Ovary (tissue), 10 donors: ENCODE measurements at places on chromosomes 4 and X. TPM values are rescaled to one million over a fixed set of nuclear protein-coding genes. Genes with fewer than 3 reads are reported as not detected.

DNA sequence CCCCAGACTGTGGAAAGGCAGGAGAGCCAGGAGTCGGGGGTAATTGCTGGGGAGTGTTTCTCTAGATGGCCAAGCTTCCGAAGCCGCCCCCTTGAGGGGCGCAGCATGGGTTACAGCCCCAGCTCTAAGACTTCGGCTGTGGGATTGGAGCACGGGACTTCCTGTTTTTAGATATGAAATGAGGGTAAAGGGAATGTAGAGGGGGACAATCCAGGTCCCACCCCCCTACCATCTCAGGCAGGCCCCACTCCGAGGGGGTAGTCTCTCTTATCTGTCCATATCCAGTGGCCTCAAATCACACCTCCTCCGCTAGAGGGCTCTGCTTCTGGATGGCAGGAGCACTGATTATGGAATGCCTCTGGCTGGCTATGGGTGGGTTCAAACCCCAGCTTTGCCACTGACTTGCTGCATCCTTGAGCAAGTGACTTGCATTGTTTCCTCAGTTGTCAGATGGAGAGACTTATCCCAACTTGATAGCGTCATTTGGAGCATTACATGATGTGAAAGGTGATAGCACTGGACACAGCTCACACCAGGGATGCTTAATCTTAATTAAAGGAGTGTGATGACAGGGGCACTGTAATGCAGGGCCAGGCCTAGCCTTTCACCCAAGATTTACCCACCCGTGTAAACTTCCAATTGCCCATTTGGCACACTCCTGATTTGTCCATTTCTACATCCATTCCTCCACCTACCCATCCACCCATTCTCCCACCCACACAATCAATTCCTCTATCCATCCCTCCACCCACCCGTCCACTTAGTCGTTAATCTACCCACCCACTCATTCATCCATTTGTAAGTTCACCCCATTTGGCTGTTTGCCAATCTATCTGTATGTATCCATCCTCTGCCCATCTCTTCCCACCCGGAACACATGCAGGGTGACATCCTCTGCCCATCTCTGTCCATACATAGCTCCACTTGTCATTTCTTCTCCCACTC lies 848 bp upstream of the KCND1 start:
- no peak for DNase-seq

GRCh38 chrX:132778917-132779316 lies 179.5 kb downstream of the HS6ST2 start:
- no peak for DNase-seq

GRCh38 chr4:152014280-152014679 lies 253.5 kb upstream of the GATB start:
- DNase-seq = no peak

DNA sequence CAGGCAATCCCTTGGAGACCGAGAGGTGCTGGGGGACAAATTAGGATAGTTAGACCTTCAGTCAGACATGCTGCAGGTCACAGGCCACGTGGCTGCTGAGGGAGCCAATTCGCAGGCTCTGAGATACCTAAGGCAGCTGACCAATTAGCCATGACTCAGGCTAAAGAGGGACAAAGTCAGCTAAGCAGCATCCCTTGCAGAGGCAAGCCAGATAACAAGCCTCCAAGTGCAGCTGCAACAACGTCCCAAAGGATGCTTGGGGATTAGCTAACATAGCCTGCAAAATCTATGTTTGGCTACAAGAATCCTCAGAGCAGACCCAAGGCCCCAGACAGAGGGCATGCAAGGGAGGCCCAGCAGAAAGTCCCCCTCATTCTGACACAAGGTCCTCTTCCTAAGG lies 93.5 kb downstream of the SEL1L3 start:
- DNase-seq = no peak

DNA sequence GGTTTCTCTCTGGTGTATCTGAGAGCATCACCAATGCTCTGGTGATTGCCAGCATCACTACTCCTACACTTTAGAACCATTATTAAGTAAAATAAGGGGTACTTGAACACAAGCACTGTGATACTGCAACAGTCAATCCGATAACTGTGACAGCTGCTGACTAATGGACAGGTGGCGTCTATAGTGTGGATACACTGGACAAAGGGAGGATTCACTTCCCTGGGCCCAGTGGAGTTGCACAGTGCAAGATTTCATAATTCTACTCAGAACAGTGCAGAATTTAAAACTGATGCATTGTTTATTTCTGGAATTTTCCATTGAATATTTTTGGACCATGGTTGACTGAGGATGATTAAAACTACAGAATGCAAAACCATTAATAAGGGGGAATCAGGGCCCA lies 97.8 kb downstream of the SHROOM3 start:
- no peak for DNase-seq

GRCh38 chr4:122458625-122459024 lies 2.1 kb upstream of the IL2 start:
- DNase-seq = no peak

- DNase-seq = no peak
Observed at GRCh38 chrX:150575419-150575814, 7.0 kb downstream of the MTM1 start.

GRCh38 chr4:168791376-168791775 lies 218.7 kb downstream of the CBR4 start:
- DNase-seq = no peak

DNA sequence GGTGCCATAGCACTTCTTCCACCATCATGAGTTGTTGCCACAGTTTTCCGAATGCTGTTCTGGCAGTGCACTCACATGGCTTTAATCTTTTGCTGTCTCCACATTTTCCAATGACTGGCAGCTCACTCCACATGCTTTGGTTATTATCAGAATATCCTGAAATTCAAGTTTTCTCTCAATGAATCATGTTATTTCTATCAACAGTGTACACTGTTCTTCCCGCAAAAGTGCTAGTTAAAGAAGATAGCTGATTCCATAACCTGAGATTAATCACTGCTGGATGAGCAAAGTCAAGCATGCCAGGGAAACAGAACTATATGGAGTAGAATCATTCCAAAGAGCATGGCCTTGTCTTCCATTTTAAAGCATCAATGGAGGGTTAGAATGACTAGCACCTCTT lies 14.6 kb upstream of the IL13RA2 start:
- no peak for DNase-seq

DNA sequence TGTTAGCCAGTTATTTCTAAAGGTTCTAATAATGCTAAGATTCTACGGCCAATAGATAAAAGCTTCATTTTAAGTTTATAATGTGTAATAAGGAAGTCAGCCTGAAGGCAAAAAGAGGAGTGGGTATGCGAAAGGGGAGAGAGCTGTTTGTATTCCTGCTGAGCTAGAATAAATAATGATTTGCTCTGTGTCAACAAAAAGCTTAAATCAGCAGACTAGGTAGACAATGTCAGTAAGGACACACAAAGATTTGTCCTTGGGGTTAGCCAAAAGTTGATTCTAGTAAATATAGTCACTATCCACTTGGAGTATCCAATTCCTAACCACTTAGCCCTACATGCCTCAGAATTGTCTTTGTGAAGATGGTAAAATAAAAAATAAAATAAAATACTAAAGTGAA lies 90.3 kb upstream of the GRIA3 start:
- no peak for DNase-seq

- no peak for DNase-seq
Observed at GRCh38 chr4:73070074-73070390, 516 bp upstream of the COX18 start.

- DNase-seq = no peak
Observed at GRCh38 chr4:108165586-108165985, 3.1 kb downstream of the LEF1 start.

GRCh38 chr4:184268584-184269160 lies 51.0 kb upstream of the ENPP6 start:
- no peak for DNase-seq

DNA sequence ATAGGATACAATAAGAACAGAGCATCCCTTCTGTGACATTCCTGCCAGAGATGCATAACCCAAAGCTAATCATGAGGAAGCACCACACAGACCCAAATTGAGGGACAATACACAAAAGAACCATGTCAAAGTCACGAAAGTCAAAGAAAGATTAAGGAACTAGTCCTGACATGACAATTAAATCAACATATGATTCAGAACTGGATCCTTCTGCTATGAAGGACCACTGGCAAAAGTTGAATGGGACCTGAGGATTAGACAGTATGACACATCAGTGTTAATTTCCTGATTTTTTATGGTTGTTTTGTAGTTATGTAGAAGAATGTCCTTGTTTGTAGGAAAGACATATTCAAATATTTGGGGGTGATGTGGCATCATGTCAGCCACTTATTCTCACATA lies 13.9 kb downstream of the ACOT9 start:
- no peak for DNase-seq

ZBED1 gene
- polyA plus RNA-seq = 26.0 TPM

SPANXA2 gene
- polyA plus RNA-seq = not detected

PLP1 gene
- polyA plus RNA-seq = 5.1 TPM

LONRF3 gene
- polyA plus RNA-seq = 1.1 TPM

GAGE10 gene
- polyA plus RNA-seq = not detected

RPA4 gene
- not detected for polyA plus RNA-seq

DRD5 gene
- not detected for polyA plus RNA-seq

KCNE5 gene
- polyA plus RNA-seq = 0.62 TPM

CLNK gene
- not detected for polyA plus RNA-seq

AWAT2 gene
- 0.10 TPM for polyA plus RNA-seq

SSX4 gene
- polyA plus RNA-seq = not detected

RHOXF2B gene
- 0.17 TPM for polyA plus RNA-seq

CHM gene
- polyA plus RNA-seq = 9.5 TPM

DRP2 gene
- 1.5 TPM for polyA plus RNA-seq

GPR119 gene
- not detected for polyA plus RNA-seq

GLA gene
- 17.0 TPM for polyA plus RNA-seq
